ENCODE measurements at places on chromosomes 12 and 14. TPM values are rescaled to one million over a fixed set of nuclear protein-coding genes. Genes with fewer than 3 reads are reported as not detected.

The SERPINA12 gene
- not detected for total RNA-seq

- DNase-seq, result no peak
Observed at GRCh38 chr14:67464377-67464776, 24.1 kb downstream of the TMEM229B start.

DNA sequence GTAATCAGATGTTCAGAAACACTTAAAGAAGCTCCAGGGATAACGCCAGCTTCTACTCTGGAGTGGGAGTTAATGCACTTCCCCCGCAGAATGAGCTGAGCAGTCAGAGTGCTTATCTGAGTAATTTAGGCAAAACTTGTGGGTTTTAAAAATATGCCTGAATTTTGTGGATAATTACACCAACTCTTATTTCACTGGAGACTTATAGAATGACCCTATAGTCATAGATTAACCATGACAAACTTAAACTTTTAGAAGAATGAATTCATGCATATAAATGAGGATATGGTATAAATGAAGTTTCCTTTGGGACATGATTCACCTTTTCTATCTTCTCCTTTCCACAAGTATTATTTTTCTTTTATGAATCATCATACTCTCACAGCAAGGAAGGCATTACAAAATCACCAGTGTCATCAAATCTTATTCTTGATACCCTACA is 241.1 kb upstream of the FBXO33 start:
- DNase-seq, result no peak

DNA sequence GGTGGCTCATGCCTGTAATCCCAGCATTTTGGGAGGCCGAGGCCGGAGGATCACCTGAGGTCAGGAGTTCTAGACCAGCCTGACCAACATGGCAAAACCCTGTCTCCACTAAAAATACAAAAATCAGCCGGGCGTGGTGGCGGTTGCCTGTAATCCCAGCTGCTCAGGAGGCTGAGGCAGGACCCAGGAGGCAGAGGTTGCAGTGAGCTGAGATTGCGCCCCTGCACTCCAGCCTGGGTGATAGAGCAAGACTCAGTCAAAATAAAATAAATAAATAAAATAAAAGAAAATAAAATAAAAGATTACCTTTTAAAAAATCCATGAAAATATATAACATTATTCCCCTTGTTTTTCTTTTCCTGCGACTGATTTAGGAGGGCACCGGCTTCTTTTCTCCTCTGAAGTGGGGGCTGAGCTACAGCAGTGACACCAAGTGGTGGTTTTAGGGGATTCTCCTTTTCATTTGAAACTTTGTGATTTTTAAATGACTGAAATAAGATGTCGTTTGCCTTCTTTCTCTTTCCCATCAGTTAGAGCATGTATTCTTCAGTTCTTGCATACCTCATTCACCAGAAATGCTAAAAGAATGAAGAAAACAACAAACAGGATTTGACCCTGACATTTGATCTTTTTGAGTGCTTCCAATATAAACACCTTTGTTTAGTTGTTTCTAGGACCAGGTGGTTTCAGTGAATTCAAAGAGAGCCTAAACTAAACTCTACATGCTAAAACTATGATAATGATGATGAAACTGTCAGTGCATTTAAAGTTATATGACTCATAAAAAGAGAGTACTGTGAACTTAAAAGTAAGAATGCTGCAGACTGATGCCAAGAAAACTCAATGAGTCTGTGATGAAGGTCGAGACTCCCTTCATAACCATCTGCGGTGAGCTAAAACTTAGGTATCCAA is 22.6 kb upstream of the PKP2 start:
- DNase-seq, result no peak

All from WTC11 (cell line).